ENCODE measurements at places on chromosomes 16 and 17. TPM values are rescaled to one million over a fixed set of nuclear protein-coding genes. Genes with fewer than 3 reads are reported as not detected.

DNA sequence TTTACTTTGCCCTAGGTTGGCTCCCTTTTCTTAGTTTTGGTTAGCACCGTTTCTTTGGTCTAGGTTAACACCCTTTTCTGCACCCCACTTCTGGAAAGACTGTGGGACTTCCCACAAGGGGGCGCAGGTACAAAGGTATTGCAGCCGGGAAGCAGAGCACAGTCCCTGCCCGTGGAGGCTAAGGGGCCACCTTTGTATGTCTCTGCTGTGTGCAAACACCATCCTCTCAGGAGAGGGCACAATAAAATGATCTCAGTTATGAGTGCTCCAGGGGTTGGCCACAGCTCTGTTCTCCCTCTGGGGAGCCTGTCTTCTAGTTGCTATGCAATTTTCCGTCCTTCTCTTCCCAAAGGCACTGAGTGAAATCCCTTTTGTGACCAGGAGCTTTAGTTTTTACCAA lies 28.4 kb upstream of the TMC5 start:
- DNase-seq = no peak

DNA sequence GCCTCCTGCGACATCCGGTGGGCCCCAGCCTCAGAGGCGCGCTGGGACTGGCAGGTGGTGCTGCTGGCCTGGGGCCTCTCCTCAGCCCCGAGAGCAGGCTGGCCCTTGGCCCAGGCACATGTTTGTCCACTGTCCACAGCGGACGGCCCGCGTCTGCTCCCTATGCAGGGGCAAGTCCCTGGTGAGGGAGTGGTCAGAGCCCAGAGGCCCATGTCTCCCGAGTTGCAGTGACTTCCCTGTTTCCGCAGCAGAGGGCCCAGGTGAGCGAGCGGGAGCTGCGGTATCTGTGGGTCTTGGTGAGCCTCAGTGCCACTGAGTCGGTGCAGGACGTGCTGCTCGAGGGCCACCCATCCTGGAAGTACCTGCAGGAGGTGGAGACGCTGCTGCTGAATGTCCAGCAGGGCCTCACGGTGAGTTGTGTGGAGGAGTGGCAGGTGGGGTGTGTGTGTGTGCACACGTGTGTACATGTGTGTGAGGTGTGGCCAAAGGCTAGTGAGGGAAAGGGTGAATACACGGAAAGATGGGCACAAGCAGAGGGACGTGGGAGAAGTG lies 10.4 kb downstream of the IL34 start:
- DNase-seq = no peak

GRCh38 chr16:2089706-2090480 lies 42.1 kb downstream of the TSC2 start:
- no peak for DNase-seq

DNA sequence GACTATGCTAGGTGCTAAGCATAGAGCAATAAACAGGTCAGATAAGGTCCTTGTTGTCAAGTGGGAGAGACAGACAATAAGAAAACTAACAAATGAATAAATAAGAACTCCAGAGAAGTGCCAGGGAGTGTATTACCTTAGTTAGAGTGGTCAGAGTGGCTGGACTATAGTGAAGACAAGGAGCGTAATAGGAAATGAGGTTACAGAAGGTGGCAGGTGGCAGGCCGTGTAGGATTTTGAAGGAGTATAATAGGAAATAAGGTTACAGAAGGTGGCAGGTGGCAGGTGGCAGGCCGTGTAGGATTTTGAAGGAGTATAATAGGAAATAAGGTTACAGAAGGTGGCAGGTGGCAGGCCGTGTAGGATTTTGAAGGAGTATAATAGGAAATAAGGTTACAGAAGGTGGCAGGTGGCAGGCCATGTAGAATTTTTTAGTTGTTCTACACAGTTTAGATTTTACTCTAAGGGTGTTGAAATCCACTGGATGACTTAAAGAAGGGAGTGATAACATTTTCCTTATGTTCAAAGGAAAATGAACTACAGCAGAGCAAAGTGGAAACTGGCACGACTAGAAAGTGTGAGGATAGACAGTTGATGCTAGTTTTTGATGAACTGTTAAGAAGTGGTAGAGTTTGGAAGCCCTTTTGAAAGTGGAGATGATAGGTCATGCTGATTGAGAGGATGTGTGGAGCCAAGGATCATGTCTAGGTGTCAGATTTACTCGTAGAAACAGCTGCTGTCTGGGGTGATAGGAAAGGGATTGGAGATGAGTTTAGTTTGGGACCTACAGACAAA lies 3.6 kb upstream of the KRTAP3-1 start:
- no peak for DNase-seq

GRCh38 chr16:23512168-23512695 lies 1.9 kb upstream of the GGA2 start:
- no peak for DNase-seq

GRCh38 chr16:86297866-86298757 lies 212.2 kb upstream of the FOXF1 start:
- DNase-seq = no peak

DNA sequence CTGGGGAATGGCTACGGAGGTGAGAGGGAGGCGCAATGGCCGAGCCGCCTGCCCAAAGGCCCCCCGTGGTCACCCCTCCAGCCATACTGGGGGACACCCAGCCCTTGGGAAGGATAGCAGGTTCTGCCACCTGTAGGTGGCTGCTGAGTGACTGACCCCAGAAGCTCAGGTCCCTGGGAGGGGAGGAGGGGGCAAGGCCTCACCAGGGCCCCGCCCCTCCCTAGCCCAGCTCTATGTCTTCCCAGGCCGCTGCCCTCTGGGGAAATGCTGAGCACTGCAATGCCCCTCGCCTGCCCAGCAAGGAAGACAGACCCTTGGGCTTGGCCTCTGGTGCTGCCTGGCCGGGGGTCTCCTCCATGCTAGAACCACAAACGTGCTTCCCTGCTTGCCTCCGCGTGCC lies 11.4 kb upstream of the CLDN9 start:
- DNase-seq = no peak

DNA sequence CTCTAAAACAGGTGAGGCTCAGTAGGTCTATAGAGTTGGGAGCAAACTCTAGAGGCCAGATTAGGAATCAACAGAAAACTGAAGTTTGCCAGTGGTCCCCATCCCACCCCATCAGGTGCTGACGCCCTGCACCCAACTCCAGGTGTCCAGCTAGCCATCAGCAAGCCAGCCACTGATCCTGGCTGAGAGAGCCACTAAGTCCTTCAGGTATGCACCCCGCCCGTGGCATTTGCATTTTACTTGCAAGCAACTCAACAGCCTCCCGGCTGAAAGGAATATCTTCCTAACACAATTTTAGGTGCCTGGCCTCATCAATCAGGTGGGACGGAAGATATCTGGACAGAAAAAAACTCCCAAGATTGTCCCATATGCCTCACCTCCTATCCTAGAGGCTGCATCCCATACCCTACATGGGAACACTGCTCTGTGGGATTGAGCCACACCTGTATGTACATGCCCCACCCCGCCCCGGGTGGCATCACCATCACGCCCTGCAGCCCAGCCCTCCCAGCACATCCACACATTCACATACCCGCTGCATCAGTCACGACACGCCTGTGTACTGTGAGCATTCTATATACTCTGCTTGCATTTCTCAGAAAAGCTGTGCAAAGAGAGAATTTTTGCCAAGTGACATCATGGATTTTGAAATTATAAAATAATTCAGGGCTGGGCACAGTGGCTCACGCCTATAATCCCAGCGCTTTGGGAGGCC lies 8.3 kb downstream of the OTOP3 start:
- DNase-seq = no peak

DNA sequence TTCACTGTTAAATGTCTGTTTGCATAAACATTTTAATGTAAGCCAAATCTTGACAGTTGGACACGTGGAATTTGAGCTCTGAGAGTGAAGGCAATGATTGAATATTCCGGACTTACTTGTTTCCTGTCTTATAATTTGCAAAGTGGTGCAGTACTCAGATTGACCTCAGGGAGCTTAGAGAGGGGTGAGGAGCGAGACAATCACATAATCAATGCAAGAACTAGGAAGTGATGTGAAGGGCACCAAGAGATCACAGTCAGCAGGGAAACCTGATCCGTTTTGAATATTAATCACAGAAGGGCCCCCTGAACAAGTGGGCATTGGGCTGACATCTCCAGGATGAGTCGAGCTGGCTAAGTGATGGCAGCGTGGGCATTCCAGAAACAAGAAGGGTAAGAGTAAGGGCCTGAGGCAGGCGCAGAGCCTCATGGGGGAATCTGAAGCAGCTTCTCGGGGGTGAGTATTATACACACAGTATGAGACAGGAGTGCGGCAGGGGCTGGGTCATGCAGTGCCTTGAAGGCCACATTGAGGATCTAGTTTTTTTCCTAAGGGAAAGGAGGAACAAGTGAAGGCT lies 26.1 kb downstream of the TEX2 start:
- DNase-seq = no peak

DNA sequence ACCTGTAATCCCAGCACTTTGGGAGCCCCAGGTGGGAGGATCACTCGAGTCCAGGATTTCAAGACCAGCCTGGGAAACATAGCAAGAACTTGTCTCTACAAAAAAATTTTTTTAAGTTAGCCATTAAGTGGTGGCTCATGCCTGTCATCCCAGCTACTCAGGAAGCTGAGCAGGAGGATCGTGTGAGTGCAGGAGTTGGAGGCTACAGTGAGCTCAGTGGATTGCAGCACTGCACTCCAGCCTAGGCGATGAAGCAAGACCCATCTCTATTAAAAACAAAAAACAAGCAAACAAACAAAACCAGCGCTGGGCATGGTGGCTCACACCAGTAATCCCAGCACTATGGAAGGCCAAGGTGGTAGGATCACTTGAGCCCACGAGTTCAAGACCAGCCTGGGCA lies 38.0 kb downstream of the HEATR3 start:
- DNase-seq = no peak

DNA sequence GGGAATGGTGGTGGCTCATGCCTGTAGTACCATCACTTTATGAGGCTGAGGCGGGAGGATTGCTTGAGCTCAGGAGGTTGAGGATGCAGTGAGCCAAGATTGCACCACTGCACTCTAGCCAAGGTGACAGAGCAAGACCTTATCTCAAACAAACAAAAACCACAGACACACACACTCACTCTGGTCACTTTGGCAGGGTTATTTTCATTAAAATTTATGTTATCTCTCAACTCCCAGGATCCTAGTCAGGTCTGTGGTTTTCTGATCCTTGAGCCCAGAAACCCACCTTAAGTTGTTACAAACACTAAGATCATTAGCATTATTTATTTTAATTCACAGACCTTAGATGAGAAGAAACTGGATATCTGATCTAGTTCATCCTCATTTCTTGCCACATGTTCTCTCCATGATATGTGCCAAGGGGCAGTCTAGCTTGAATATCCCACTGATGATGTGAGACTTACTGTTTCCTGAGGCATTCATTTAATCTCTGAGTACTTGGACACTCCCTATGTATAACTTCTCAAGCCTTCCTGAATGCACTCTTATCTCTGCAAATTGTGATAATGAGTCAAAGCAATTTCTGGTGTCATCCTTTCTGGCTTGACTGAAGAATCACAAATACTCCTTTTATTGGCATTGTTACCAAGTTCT lies 9.6 kb downstream of the ABHD15 start:
- no peak for DNase-seq

GRCh38 chr17:17379197-17379991 lies 76.2 kb downstream of the NT5M start:
- no peak for DNase-seq

- DNase-seq = no peak
Measured at GRCh38 chr16:73365016-73365551, 317.2 kb upstream of the ZFHX3 start.

DNA sequence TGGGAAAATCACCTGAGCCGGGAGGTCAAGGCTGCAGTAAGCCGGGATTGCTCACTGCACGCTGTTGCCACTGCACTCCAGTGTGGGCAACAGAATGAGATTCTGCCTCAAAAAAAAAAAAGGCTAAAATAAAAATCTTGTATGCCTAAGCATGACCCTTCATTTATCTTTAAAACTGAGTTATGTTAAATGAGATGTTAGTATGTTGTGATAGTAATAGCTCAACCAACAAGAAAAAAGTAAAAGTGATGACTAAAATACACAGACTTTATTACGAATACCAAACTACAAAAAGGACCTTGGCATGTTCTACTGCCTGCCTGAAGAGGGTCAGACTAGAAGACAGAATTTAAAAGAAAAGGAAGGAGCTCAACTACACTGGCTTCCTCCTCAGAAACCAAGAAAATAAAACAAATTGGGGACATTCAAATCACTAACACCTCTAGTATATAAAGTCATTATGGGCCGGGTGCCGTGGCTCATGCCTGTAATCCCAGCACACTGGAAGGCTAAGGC lies 4.4 kb downstream of the SMURF2 start:
- DNase-seq = no peak

- DNase-seq = no peak
Measured at GRCh38 chr16:78684030-78684611, 584.7 kb downstream of the WWOX start.

DNA sequence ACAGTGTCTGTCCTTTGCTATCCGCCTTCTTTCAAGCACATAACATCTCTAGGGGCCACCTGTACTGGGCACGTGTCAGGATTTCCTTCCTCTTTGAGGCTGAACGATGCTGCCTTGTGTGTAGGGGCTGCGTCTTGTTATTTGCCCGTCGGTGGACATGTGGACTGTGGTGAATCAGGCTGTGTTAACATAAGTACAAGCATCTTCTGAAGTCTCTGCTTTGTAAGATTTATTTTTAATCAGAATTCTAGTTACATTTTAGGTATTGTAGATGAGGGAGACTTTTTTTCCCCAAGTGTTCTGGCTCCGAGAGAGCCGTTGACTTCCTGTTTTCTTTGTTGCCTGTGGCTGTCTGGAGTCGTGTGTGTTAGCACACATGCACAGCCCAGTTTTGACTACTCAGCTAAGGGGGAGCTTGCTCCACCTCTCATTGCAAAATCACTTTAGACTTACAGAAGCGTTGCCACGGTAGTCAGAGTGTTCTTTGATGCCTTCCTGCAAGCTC lies 26.1 kb downstream of the SPG7 start:
- no peak for DNase-seq

GRCh38 chr17:36475346-36475970 lies 11.0 kb upstream of the ZNHIT3 start:
- no peak for DNase-seq

DNA sequence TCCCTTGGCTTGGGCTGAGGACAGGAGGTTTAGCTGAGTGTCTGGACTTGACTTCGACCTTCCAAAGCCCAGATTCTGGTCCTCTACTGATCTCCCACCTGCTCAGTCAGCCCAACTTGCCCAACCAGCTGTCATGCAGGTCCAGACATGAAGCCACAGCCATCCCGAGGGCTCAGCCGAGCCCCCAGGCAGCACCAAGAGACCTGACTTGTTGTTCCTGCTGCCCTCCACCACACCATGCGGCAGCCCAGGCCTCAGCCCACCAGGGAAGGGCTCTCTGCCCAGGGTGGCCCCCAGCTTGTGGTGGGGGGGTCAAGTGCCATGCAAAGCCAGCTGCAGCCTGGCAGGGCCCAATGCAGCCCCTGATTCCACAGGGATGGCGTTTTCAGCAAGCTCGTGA lies 17.2 kb upstream of the CACNG4 start:
- DNase-seq = no peak

- DNase-seq = no peak
Measured at GRCh38 chr17:42944211-42944610, 20.0 kb downstream of the AARSD1 start.

The CORO6 gene
- 1.7 TPM for total RNA-seq

The WNK4 gene
- total RNA-seq = not detected

The CHST5 gene
- total RNA-seq = not detected

The SLC4A1 gene
- not detected for total RNA-seq
